ENCODE measurements at places on chromosomes 1 and 21.

DNA sequence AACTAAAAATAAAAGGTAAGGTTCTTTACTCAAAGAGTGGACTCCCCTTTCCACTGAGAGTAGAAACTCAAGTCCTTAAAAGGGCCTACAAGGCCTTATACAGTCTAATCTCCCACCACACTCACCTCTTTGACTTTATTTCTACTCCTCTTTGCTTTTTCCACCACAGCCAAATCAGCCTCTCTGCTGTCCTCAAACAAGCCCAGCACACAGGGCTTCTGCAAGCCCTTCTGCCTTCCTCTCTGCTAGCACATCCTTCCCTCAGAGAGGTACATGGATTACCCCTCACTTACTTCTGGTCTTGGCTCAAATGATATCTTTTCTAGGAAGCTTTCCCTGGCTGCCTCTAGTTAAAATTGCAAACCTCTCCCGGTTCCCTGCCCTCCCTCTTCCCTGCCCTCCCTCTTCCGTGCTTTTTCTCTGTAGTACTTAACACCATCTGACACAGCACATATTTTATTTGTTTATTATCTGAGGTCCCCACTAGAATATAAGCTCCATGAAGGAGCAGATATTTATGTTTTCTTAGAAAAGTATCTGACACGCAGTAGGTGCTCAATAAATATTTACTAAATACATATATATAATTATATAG lies 1.7 kb downstream of the LYST start:
- no peak for DNase-seq

DNA sequence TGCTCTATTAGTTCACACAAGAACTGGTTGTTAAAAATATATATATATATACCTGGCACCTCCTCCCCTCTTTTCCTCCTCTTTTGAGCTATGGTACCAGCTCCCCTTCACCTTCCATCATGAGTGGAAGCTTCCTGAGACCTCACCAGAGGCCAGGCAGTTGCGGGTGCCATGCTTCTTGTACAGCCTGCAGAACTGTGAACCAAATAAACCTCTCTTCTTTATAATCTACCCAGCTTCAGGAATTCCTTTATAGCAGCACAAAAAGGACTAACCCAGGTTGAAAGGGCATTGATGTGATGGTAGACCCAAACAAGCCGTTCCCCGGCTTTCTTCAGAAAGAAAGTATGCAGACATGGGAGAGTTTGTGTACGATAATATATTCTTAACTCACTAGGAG lies 14.9 kb downstream of the RSPH1 start:
- no peak for DNase-seq

DNA sequence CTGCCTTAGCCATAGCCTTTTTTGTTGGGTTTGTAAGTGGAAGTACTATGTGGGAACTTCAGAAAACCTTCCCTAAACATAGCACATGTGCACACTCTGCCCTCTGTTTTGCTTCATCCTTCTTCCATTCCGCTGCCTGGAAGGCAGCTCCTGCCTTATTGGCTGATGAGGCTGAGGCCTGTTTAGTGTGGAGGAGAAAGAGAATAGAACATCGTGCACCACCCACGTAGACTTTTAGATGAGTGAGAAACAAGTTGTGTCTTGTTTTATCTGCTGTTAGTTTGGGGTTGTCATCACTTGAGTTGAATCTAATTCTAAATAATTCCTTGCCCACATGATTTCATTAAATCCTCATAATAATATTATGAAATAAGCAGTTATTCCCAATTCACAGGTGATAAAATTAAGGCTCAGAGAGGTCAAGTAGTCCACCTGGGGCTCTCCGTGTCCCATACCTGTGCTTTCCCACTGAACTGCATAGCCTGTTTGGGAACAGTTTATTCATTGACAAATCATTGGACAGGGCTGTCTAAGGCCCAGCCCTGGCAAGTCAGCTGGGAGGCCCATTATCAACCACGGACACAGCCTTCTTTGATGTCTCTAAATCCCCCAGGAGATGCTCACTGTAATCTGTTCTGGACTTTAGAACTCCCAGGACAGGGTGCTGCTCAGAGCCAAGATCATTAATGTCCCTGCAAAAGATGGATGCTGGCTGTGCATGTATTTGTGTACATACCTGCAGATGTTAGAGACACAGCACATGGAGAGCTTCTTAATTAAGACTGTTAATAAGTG lies 93.0 kb downstream of the ABCA4 start:
- DNase-seq, result no peak

- no peak for DNase-seq
These were observed 50.1 kb upstream of the KRTAP19-8 start for GRCh38 chr21:31088474-31088751.

GRCh38 chr1:221227460-221227859 lies 348.2 kb downstream of the HLX start:
- DNase-seq, result no peak

DNA sequence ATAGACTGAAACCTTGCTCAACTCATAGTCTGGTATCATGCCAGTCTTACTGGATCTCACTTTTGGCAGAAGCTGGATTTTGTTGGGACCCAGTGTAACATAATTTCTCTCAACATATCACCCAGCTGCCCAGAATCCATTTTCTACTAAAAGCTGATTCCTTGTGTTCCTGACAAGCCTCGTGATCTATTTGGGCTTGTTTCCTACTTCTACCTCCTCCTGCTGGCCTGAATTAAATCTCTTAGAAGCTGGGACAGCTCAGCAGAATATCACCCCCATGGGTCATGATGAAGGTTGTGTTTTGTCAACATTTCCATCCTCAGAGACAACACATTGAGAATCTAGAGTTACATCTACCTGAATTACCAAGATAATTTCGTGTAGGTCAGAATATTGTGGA lies 7.7 kb downstream of the GOLT1A start:
- no peak for DNase-seq

DNA sequence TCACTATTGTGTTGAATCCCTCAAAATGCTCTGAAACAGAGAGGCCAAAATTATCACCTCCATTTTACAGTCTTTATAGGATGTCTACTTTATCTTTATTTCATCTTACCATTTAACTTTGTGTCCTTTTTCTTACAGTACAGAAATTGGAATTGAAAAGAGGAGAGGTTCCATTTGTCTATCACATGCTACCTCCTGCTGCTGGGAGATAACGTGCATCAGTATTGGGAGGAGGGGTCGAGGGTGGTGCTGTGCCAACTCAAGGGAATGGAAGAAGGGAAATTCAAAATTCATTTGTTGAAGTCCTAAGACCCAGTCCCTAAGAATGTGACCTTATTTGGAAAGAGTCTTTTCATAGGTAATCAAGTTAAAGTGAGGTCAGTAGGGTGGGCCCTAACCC lies 85.3 kb downstream of the HHIPL2 start:
- DNase-seq, result no peak

- no peak for DNase-seq
These were observed 370.4 kb upstream of the ST6GALNAC5 start for GRCh38 chr1:76496871-76497270.

DNA sequence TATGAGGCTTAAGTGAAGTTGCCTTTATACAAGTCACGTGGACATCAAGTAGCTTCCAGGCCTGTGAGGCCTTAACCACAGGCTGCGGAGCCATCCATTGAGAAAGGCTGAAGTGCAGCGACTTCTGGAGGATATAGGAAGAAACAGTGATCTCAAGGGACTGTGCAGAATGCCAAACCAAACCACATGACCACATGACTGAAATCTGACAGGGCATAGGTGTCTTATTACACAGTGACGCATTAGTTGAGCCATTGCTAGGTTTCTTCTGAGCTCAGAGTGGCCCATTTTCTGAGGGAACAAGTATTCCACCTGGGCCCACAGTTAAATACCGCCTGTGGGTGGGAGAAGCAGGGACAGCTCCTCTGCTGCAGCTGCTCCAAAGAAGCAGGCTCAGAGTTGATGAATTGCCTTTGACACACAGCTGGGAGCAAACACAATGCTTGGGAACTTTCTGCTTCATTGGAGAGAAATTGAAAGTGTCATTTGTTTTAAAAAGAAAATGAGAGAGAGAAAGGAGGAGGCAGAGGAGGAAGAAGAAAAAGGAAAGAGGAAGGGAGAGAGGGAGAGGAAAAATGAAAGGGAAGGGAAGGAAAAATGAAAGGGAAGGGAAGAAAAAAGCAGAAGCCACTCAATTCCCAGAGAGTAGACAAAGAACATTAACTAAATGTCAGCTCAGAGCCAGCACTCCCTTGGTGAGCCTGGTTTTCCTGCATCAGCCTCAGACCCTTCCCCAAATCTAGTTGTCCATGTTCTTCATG lies 94.4 kb downstream of the COLGALT2 start:
- DNase-seq, result no peak

DNA sequence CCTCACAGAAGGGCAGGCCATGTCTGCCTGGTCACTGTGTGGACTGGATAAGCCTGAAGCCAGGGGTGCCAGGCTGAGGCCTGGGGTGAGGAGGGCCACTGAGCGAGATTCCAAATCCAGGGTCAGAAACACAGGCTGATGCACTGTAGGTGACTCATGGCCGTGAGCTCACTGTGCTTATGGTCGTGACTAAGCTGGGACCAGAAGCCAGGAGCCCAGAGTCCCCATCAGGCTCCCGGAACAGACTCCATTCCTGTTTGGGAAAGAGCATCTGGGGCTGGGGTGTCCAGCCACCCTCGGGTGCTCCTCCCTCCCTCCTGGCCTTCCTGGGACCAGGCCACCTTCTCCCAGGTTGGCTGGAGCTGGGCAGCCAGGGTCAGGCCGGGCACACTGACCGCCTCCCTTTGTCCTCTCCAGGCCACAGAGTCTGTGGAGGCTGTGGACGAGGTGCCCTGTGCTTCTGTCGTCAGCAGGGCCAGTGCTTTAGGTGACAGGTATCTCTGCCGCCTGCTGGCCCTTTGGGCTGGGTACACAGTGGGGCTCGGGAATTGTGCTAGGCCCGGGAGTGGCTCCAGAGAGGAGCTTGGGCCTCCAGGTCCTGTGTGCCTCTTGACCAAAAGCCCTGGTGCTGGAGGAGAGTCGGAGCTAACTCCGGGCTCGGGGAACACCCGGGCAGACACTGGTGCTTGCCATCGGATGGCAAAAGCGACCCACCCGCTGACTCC lies 36.7 kb downstream of the AJAP1 start:
- no peak for DNase-seq

DNA sequence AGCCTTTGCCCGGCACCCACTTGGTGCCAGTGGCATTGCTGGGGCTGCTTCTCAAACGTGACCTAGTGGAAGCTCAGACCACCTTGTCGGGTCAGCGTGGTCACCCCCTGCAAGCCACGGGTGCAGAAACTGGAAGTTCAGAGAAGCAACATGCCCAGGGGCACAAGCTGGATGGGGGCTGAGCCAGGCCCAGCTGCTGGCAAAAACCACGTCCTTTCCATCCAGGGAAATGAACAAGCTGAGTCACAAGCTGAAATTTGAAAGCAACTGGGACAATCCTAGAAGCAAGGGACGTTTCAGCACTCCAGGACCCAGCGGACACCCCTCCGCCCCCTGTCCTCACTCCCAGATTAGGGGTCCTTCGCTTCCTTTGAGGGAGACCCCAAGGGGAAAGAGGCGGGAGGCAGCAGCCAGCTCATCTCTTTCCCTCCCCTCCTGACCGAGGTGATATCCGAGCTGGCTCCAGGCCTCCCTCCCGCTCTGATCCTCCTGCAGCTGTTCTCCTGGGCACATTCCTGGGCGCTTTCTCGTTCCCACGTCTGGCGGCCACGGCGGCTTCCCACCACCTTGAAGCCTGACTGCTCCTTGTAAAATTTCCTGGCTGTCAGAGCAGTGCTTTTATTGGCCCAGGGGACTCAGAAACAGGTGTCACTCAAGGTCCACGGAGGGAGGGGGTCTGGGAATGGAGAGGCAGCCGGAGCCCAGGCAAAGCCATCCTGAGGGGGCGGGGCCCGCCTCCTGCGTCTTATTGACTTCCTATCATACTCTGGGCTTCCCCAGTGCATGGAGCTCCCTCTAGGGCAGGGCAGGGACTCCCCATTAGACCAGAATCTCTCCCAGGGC lies 62.8 kb downstream of the PAX7 start:
- no peak for DNase-seq

GRCh38 chr1:88399690-88400089 lies 284.4 kb upstream of the PKN2 start:
- no peak for DNase-seq

- no peak for DNase-seq
These were observed 247.0 kb upstream of the LYPLAL1 start for GRCh38 chr1:218926631-218927030.
